ENCODE measurements at places on chromosomes 3 and 15.

- DNase-seq: no peak
These were observed 473.1 kb upstream of the UBE2E2 start for GRCh38 chr3:22729981-22730380.

DNA sequence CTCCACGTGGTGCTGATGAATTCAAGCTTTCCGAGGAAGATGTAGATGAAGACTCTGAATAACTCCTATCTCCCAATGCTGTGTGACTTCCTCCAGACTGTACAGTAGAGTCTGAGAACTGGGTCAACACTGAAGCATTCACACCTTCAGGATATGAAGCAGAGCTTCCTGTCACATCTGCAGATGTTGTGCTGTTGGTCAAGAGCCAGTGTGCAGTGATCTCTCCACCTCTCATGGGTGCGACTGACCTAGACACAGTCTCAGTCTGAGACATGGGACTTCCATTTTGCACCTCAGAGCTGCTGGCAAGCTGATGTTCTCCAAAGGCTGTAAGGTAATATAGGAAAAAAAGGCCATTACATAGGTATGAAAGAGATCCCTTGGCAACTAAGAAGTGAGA lies 36.5 kb downstream of the HEG1 start:
- no peak for DNase-seq

DNA sequence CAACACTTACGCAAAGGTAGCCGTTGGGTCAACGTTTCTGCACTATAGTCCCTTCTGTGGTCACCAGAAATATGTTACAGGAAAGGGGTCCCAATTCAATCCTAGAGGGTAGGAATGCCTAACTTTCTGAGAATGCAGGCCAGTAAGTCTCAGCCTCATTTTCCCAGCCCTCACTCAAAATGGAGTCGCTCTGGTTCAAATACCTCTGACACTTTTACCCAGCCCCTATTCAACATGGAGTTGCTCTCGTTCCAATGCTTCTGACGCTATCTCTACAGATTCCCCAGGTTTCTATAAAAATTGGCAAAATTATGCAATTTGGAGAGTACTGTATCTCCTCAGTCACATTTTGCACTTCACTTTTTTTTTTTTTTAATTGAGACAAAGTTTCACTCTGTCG lies 39.7 kb downstream of the ZNF445 start:
- no peak for DNase-seq

GRCh38 chr3:168548719-168549118 lies 453.0 kb upstream of the GOLIM4 start:
- DNase-seq: no peak

GRCh38 chr15:56628893-56629532 lies 104.3 kb downstream of the ZNF280D start:
- no peak for DNase-seq

GRCh38 chr3:193970773-193971206 lies 165.2 kb upstream of the HES1 start:
- no peak for DNase-seq

GRCh38 chr15:73504885-73505284 lies 61.9 kb downstream of the REC114 start:
- no peak for DNase-seq

DNA sequence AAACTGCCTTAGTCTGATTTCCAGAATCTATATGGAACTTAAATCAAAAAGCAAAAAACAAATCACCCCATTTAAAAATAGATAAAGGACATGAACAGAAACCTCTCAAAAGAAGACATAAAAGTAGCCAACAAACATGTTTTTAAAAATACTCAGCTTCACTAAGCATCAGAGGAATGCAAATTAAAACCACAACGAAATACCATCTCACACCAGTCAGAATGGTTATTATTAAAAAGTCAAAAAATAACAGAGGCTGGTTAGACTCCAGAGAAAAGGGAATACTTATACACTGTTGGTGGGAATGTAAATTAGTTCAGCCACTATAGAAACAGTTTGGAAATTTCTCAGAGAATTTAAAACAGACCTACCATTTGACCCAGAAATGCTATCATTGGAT lies 367.9 kb downstream of the ZIC4 start:
- DNase-seq: peak; percentile 79

DNA sequence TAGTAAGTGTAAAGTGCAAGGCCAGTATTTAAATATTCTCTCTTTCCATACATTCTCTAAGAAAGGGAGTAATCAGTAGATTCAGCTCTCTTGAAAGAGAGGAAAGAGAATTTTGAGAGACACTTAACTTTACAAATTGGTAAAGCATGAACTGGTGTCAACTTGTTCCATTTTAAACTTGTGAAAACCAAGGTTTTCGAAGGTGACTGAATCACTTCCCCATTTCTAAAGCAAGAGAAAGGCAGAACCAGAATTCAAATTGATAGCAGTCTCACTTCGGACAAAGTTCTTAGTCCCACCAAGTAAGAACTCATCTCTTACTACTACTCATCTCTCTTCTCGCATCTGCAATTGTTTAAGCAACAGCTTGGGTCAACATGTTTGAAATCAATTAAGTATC lies 22.4 kb downstream of the TJP1 start:
- no peak for DNase-seq

GRCh38 chr3:152380043-152380442 lies 111.3 kb downstream of the MBNL1 start:
- no peak for DNase-seq

GRCh38 chr3:195031574-195032003 lies 239.4 kb downstream of the XXYLT1 start:
- DNase-seq: no peak

GRCh38 chr15:83174891-83175290 lies 32.7 kb downstream of the HDGFL3 start:
- peak; percentile 59 for DNase-seq

DNA sequence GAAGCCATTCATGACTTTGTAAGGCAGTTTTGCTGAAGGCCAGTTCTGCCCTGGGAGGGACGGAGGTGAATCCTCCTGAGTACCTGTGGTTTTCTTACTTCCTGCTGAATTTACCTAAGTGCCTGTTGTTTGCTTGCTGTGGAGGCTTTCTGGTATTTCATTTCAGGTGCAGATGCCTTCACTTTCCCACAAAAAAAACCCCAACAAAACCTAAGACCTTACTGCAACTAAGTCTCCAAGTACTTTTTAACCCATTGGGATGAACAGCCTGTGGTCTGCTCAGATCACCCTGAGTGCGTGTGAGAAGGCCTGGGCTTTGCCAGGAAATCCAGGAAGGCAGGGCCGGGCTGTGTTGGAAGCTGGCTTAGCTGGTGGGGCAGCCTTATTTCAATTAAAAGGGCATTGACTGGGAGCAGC lies 65.3 kb downstream of the IGF1R start:
- DNase-seq: peak; percentile 72

DNA sequence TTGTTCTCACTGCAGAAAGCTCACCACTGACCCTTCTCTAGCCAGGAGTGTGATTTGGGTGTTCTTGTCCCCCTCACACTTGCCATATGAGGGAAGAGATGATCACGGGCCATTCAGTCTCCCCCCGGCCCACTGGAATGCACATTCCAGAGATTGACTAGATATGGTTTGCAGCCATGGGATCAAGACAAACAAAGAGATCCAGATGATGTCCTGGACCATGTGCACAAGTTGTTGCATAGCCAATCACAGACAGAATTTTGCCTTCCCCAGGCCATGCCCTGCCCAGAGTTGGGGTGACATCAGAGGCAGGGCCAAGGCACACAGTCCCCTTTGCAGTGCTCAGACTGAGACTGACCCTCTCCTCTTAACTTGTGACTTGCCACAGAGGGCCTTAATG lies 14.8 kb downstream of the MUC13 start:
- peak; percentile 66 for DNase-seq

DNA sequence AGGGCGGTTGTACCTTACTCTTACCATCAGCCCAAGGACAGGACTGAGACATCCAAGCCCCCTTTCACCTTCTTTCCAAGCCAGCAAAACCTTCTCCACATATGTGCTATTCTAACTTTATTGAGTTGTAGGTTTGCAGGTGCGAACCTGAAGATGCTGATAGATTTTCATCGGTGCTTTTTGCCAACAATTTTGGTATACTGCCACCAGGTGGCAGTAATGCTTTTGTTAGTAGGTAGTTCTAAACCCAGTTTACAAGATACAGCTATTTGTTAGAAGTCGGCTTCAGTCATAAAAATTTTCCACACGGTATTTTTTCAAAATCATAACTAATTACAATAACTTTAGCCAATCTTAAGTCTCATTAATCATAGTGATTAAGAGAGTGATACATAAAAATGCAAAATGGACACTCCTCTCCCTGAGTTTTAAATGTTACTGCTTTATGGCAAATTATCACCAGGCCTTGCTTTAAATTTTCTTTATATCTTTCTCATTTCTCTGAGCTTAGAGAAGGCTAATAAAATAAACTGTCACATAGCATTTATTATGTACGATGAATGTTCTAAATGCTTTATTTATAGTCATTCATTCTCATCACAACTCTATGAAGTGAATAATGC lies 636 bp downstream of the TBC1D21 start:
- peak; percentile 58 for DNase-seq

GRCh38 chr3:177862962-177863491 lies 665.7 kb upstream of the TBL1XR1 start:
- DNase-seq: no peak

DNA sequence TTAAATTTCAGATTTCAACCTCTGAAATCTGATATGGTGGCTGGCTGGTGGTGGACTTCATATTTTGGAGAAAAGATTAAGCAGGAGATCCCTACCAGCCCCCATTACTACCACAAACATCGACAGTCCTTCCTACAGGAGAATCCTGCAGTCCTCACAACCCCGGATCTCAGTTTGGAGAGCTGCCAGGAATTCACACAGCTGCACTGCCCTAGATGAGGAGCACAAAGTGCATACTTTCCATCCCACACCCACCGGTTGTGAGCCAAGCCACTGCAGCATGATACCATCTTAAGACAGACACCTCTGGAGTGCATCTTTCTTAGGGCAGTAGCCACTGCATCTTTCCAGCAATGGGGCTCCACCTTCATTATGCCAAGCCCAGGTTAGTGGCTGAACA lies 185.5 kb upstream of the GPR149 start:
- no peak for DNase-seq

DNA sequence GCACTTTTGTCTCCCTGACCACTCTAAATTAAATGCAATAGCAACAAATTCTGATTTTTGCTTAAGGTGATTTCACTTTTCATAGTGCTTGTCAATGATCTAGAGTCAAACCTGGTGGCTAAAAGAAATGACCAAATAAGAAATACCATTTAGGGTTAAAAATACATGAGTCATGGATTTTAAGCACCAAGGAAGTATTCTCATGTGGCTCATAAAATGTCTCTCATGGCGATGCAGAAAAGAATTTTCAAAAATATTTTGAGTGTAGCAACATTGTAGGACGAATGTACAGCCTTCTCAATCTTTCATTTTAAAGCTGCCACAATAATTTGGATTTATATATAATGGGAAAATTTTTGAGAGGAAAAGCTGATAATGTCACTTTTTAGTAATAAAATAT lies 193.6 kb downstream of the EPHA3 start:
- peak; percentile 8 for DNase-seq
